ENCODE measurements at places on chromosomes 2 and 18.

GRCh38 chr2:231718799-231719198 lies 10.5 kb downstream of the PTMA start:
- no peak for DNase-seq

- no peak for DNase-seq
Observed at GRCh38 chr2:100250645-100251044, 71.7 kb downstream of the LONRF2 start.

DNA sequence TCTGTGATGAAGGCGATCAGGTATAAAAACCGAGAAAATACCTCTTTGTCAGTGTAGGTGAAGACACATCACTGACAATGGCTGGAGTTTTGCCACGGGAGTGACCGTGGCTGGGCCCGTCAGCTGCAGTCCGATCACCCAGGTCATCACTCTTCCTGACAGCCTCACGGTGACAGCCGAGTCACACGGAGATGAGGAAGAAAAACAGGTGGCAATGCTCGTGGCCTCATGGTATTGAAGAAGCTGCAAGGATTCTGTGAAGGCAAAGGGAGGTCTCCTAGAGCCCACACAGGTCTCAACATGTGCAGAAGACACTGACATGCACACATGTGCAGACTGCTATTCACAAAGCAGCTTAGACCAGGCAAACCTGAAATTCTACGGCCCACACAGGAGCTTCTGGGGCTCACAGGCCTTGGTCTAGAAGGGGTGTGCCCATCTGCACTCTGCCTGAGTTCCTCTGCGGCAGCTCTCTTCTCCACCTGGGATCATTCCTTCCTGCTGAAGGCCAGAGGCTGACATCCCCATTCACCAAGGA lies 7.4 kb downstream of the COPS9 start:
- no peak for DNase-seq

DNA sequence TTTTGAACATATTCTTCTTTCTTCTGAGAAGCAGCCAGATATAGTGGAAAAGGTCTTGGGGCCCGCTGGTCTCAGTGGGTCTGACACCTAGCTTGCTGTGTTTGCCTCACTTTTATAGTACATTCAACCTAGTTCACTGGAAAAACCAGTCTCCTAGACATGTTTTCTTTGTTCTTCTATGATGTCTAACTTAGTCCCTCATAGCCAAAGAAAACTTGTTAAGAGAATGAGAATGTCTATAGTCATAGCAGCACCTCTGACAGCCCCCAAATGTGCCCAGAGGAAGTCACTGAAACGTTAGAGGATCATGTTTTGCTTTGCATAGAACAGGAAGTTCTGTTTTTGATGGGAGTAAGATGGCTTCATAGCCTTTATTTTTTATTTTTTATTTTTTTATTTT lies 40.3 kb downstream of the TNFRSF11A start:
- DNase-seq = no peak

DNA sequence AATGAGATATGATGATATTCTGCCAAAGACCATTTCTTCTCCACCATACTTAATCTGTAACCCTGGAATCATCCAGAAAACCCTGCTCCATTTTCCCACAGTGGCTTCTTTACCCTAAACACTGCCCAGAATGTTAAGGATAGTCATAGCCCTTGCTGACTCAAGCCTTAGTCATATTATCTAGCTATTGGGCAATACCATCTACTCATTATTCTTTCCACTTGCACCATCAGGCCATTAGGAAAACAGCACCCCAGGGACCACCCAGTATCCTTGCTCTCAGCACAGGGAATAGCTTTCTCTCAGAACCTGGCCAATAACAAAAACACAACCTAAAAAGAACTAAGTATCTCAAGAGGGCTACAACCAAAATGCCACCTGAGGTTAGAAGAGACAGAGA lies 445.7 kb upstream of the SLC14A2 start:
- DNase-seq = no peak

DNA sequence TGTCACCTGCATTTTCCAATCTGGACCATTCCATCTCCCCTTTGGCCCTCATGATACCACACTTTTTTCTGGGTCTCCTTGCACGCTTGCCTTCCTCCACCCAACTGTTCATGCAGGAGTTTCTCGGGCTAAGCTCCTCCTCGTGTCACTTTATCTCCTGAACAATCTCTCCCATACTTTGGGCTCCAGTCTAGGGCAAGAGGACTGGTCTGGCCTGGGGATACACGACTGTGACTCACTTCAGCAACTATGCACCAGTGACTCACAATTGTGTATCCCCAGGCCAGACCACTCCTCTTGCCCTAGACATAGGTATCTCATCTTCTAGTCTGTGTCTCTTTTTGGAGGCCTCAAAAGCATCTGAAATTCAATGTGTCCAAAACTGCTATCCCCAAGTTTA lies 149.4 kb upstream of the PTPRM start:
- DNase-seq = no peak

DNA sequence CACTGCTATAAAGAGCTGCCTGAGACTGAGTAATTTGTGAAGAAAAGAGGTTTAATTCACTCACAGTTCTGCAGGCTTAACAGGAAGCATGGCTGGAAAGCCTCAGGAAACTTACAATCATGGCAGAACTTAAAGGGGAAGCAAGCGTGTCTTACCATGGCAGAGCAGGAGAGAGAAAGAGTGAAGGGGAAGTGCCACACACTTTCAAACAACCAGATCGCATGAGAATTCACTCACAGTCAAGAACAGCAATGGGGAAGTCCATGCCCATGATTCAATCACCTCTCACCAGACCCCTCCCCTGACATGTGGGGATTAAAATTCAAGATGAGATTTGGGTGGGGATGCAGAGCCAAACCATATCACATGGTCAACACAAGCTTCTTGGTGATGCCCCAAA lies 34.7 kb upstream of the CDK5R2 start:
- DNase-seq = no peak

DNA sequence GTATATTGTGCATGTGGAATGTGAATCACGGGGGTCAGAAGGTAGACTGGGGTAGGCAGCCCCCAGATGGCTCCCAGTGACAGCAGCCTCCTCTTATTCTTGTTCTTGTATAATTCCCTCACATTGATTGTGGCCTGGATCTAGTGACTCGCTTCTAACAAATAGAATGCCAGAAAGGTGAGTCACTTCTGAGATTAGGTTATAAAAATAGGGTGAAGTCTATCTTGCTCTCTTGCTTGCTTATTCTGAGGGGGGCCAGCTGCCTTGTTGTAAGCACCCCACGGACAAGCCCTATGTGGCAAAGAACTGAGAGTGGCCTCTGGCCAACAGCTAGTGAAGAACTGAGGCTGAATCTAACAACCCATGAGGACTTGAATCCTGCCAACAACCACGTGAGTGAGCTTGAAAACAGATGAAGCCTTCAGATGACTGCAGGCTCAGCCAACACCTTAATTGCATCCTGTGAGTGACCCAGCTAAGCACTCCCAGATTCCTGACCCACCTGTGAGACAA lies 15.6 kb upstream of the RMND5A start:
- no peak for DNase-seq

DNA sequence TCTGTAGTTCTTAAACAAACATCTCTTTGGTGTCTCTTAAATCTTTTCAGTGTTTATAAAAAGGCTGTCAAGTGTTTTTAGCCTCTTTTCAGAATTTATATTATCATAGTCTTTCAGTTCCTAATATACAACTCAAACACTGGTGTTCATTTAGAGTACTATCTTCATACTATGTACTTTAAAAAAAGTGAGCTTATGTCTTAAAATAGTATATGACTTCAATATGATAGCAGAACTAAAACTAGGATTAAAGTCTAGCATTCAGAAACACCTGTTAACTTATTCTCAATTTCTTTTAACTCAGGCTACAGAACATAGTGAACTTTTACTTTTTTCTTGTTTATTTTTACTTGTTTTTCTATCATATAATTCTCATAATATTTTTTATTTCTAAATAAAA lies 14.7 kb upstream of the IKZF2 start:
- DNase-seq = no peak

DNA sequence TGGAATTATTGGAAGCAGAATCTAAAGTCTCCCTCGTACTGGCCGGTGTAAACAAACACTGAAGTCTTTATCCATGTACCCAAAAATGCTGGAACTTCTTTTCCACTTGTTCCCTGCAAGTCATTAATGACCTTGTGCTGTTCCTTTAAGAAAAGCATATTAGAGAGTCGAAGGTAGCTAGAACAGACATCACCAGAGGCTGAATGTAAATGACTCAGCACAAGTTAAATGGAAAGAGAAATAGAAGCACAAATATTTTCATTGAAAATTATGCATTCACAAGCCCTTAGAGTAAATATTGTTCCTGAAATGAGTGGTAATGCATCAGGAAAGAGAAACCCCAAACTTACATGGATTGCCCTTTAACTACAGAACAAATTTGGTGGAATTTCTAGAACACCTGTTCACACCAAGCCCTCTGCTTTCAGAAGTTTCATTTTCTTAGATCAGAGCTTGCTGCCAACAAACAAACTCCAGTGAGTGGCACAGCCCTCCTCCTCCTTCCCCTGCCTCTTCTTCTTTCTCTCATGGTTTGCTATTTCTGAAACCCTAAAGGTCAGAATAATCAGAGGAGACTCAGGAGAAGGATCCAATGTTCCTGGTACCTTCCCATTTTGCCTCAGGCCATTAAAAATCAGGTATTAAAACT lies 264.3 kb downstream of the TXNL1 start:
- DNase-seq = no peak

GRCh38 chr2:25853038-25853638 lies 25.1 kb downstream of the ASXL2 start:
- no peak for DNase-seq

DNA sequence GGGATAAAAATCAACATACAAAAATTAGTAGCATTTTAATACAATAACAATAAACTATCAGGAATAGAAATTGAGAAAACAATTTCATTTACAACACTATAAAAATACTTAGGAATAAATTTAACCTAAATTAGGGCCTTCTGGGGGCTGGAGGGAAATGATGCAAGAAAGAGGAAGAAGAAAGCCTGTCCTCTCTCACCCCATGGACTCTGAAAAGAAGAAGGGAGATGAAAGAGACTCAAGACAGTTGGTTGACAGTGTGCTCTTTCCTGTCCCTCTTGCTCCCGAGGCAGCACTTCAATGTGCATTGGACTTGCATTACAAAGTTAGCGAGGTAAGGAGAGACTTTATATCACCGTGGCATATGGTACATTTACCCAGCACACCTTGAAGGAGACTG lies 88.5 kb downstream of the VAPA start:
- no peak for DNase-seq

GRCh38 chr2:19898592-19899329 lies 3.0 kb downstream of the TTC32 start:
- DNase-seq = no peak

GRCh38 chr18:36186461-36187192 lies 670 bp upstream of the MOCOS start:
- DNase-seq = no peak

- DNase-seq = no peak
Observed at GRCh38 chr18:10378688-10379420, 75.6 kb upstream of the APCDD1 start.

- DNase-seq = no peak
Observed at GRCh38 chr2:64624862-64625261, 28.9 kb downstream of the SERTAD2 start.
